D341Med (cell line): ENCODE measurements at places on chromosomes 12 and 14.

DNA sequence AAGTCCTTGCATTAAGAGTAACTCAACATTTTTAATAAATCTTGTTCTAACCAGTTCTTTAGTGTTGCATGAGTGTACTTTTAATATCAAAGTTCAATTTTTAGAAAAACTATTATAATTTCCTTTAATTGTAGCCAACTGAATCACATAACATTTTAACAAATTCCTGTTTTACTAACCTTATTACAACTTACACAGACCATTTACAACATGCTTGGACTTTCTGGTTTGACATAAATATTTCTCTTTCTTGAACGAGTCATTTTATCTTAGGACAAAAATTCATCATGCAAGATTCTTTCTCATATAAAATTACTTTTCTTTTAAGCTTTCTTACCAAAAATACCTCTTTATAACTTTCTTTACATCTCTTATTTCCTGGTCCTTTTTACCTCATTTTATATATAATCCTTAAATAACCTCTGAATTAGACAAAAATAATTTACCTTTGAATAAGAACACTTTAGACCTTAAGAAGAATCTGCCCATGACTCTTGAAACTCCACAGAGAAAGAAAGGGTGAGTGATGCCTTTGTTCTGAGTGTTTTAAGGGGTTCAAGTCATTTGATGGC is 3.9 kb downstream of the SLCO1A2 start:
- DNase-seq: no peak

DNA sequence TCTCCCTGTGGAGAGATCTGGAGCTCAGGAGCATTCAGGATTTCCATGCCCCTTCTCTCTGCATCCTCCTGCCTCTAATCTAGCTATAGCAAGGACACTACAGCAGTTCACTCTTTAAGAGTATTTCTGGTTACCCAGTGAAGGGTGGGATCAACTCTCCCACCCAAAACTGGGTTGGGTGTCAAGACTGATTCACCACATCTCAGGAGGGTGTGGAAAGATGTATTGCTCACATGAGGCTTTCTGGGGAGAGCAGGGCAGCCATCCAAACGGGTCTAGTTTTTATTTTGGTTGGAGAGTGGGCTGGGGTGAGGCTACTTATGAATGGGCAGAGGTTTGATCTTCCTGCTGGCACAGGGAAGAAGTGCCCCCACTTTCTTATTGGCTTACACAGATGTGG is 18.6 kb downstream of the C12orf75 start:
- no peak for DNase-seq

- no peak for DNase-seq
Observed at GRCh38 chr12:108805136-108805535, 52.2 kb downstream of the SSH1 start.

DNA sequence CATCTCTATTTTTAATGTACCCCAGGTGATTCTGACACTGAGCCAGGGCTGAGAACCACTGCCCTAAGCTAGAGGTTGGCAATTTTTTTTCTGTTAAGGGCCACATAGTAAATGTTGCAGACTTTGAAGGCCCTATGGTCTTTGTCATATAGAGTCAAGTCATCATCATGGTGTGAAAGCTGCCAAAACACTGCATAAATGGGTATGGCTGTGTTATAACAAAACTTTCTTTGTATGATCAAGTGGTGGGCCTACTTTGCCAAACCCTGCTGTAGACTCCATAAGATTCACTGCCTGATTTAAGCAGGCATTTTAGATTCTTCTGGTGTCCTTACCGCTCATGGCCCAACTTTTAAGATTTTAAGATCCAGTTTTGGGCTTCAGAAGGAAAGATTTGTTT is 76.8 kb downstream of the CLMN start:
- DNase-seq: no peak

- no peak for DNase-seq
Observed at GRCh38 chr12:46657453-46658411, 168.1 kb downstream of the SLC38A4 start.

DNA sequence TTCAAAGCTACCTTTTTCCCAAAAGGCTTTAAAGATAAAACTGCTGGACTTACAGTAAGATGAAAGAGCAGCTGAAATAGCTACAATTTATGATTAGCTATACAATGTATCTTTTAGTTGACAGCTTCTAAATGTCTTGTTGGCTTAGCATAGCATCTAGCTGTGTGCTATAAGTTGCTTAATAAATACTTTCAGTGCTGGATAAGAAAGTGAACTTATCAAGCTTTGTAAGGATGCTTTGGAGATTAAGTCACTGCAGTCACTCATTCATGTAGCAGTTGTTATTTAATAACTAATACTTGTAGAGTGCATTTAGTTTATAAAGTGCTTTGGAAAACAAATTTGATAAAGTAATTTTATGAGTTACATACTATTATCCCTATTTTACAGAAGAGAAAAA is 14.6 kb downstream of the CFAP54 start:
- no peak for DNase-seq

GRCh38 chr14:76486251-76486743 is 110.4 kb downstream of the ESRRB start:
- DNase-seq: peak; percentile 85

DNA sequence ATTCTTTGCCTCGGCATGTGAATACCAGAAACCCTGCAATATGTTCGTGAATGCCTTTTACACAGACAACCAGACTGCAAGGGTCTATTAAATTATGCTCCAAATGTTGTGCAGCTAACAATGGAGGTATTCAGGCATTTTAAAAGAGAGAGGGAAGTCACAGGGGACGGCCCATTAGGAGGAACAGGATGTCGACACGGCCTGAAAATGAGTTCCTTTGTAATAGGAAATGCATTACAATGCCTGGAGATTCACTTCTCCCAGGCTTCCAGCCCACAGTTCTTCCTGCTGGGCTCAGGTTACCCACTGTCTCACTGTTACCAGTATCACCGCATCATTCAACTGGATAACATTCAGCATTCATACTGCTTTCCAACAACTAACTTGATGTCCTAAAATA is 2.5 kb downstream of the DUSP6 start:
- no peak for DNase-seq

DNA sequence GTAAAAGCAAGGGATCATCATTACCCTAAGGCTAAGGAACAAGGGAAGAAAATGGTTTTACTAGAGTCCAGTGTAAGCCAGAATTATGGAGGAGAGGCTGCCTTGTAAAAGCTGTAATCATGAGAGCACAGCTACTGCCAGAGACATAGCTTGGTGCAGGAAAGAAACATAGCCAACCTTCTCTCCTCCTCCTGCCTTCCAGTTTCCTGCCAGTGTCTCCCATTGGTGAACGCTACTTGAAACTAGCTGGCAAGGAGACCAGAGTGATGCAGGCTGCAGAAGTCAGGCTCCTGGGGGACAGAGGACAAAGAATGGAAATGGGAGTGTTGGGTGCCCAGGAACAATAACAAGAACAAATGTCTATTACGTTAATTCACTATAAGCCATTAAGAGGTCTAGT is 158.5 kb downstream of the NELL2 start:
- DNase-seq: no peak

GRCh38 chr14:54213536-54213935 is 183.3 kb upstream of the CDKN3 start:
- DNase-seq: no peak

DNA sequence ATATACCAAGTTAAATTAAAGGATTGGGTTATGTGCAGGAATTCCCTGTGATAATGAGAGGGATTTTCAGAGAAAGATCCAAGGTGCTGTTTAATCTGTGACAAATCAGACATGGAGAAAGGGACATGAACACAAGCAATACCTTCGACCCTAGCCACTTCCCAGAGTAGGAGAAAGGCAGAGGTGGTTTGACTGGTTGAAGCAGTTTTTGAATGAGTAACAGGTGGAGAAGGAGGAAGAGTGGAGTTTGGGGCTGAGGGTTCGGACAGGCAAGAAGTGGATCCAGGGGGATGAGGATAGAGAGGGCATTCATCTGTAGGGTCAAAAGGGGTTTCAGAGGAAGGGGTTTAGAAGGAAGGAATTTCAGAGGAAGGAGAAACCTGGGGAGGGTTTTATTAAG is 27.4 kb upstream of the A2M start:
- no peak for DNase-seq
